NCI-H2171 (cell line): ENCODE measurements at places on chromosomes 13 and 19.

DNA sequence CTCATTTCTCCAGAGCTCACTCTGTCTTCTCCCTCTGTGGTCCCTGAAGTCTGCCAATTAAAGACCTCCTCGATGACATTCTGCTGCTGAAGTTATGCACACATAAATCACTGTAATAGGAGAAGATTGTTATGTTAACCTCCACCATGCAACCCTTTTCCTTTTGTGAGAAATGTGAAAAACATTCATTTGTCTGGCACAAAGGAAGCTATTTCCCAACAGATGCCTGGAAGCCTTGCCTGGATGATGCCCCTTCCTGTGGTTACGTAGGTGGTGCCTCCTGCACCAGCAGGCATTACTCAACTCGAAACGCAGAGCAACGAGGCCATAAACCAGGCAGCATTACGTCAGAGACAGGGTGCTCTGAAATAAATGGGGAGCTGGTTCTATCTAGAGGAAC lies 327.4 kb upstream of the ZNF507 start:
- DNase-seq, result no peak

DNA sequence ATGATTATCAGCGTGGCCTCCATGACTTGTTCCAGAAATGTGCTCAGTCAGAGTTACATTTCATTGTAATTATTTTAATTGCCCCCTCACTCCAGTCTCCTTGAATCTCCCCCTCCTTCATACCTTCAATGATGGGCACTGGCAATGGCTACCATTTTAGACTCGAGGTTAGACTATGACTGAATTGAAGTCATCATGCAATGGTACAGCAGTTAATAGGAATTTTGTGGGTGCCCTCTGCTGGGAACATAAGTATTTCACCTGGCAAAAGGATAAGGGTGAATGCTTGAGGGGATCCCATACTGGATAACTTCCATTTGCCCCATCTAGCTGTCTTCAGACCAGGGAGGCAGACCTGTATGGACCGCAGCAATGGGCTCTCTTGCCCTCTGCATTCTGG lies 32.2 kb upstream of the USP12 start:
- DNase-seq, result no peak

GRCh38 chr13:99255271-99255670 lies 2.9 kb downstream of the GPR18 start:
- DNase-seq, result no peak

DNA sequence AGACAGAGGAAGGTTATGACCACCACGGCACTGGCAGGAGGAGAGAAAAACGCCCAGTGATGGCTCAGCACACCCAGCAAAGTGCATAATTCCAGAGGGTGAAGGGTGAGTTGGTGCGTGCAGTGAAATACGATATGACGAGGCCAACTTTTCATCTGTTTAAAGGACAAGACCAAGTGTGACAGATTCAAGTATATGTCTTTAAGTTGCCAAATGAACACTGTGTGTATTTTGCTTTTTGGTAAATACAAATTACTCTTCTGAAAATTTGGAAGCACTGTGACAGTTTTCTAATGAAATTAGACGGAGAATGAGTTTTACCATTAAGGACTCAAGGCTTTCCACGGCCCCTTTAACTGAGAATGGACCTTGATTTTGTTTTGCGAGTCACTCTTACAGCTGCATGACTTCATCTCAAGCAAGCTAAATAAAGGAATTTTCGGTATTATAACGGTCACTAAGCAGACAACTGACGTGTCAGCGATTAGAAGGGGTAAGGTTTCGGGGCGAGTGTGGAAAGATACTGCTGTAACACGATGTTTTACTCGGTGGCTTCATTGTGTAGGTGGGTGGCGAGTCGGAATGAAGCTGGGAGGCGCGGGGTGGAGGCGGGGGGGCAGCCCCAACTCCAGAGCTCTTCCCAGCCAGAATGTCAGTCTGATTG lies 22.8 kb downstream of the COL4A2 start:
- no peak for DNase-seq

- DNase-seq, result no peak
Observed at GRCh38 chr13:43448605-43449336, 338.0 kb downstream of the ENOX1 start.

GRCh38 chr19:6073858-6074708 lies 36.2 kb downstream of the RFX2 start:
- DNase-seq, result no peak

GRCh38 chr13:41668130-41668757 lies 210.9 kb downstream of the RGCC start:
- DNase-seq, result peak; percentile 33

GRCh38 chr19:14511229-14511593 lies 7.0 kb downstream of the DNAJB1 start:
- no peak for DNase-seq

- no peak for DNase-seq
Observed at GRCh38 chr19:58047672-58048071, 11.4 kb upstream of the ZNF135 start.

DNA sequence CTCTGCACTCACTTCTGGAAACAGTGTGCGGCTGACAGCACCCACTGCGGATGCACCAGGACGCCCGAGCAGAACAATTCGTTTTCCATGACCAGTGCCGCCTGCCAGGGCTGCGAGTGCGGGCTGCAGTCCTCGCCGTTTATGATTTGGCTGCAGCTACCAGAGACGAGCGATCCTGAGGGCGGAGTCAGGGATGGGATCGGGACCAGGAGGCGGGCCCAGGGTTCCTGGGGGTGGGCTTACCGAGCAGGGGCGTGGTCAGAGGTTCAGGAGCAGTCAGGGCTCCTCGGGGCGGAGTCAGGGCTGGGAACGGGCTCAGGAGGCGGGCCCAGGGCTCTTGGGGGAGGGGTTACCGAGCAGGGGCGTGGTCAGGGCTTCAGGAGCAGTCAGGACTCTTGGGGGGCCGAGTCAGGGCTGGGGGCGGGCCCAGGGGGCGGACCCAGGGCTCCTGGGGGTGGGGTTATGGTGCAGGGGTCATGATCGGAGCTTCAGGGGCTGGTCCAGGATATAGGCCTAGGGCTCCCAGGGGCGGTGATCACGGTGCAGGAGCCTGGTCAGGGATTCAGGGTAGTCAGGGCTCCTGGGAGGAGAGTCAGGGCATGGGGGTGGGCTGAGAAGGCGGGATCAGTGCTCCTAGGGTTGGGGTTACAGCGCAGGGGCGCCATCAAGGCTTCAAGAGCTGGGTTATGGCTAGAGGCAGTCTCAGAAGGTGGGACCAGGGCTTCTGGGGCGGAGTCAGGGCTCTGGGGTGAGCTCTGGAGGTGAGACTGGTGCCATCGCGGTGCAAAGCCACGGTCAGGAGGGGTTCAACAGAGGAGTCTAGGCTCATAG lies 1.7 kb downstream of the KLK4 start:
- peak; percentile 11 for DNase-seq

- DNase-seq, result no peak
Observed at GRCh38 chr13:110471156-110471832, 90.2 kb downstream of the RAB20 start.

- no peak for DNase-seq
Observed at GRCh38 chr13:58666331-58666730, 1034.8 kb downstream of the PCDH17 start.

GRCh38 chr19:1082165-1082927 lies 12.8 kb downstream of the POLR2E start:
- DNase-seq, result peak; percentile 86

DNA sequence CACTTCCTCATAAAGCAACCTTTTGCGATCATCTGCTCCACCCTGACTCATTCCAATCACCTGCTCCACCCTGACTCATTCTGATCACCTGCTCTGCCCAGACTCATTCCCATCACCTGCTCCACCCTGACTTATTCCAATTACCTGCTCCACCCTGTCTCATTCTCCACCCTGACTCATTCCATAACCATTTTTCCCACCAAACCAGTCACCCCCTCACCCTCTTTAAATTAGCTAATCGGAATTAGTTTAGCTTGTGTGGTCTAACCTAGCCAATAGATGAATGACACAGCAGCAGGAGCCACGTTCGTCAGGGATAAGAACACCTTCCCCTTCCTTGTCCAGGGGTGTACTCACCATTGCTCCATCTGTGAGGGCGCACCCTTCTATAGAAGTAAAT lies 134.0 kb downstream of the COG6 start:
- DNase-seq, result no peak

DNA sequence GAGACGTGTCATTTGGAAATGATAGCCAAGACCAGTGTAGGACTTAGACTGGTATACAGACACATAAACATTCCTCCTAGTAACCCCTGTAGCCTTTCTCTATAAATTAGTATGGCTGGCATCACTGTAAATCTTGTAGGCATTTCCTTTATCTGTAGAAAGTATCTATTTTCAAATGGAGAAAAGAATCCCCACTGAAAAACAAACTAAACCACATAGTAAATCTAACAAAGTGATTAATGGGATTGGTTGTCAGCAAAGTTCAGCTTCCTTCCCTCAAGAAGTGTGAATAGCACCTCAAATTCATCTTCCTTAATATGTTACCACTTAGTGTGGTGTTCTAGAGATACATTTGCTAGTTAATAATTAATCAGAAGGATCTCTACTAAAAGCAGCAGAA lies 119.4 kb upstream of the NBEA start:
- DNase-seq, result no peak

DNA sequence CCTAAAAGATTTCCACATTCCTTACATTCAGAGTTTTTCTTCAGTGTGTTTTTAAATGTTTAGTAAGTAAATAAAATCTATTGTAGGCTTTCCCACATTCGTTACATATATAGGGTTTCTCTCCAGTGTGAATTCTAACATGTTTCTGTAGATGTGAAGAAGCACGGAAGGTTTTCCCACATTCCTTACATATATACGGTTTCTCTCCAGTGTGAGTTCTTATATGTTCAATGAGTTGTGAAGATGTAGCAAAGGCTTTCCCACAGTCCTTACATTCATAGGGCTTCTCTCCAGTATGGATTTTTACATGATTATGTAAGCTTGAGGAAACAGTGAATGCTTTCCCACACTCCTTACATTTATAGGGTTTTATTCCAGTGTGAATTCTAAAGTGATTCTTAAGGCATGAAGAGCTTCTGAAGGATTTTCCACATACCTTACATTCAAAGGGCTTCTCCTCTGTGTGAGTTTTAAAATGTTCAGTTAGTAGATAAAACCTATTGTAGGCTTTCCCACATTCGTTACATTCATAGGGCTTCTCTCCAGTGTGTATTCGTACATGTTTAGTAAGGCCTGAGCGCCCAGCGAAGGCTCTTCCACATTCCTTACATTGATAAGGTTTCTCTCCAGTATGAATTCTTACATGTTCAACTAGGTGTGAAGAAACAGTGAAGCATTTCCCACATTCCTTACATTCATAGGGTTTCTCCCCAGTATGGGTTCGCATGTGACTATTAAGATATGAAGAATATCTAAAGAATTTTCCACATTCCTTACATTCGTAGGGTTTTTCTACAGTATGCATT lies 18.2 kb downstream of the ZNF121 start:
- no peak for DNase-seq

DNA sequence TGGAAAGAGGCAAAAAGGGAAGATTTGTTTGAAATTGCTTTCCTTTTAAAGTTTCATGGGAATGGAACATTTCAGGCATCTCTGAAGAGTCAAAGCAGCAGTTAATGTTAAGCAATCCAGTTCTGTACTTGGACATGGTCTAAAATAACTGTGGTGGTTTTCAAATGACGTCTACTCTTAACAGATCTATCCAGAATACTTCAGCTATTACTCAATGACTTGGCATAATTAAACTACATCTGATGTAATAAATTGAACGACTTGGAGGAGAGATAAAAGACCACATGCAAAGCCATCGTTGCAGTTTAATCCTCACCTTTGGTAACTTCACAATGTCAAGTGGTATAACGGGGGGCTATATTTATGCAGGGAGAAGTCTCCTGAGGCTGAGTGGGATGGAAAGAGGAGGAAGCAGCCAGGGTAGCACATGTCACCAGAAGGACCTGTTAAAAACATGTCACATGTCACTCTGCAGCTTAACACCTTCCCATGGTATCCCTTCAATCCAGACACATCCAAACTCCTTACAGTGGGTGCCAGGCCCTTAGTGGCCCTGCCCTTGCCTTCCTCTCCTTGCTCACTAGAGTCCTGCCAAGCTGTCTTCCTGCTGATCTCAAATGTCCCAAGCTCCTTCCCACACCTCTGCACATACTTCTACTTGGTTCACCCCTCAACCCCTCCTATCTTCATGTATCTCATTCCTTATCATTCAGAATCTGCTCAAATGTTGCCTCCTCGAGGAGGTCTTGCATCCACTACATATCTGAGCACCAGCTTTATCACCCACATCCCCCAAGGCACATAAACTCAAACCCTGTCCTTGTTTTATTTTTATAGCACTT lies 327.8 kb downstream of the SUCLA2 start:
- no peak for DNase-seq

GRCh38 chr19:14566712-14567077 lies 5.2 kb downstream of the NDUFB7 start:
- no peak for DNase-seq

DNA sequence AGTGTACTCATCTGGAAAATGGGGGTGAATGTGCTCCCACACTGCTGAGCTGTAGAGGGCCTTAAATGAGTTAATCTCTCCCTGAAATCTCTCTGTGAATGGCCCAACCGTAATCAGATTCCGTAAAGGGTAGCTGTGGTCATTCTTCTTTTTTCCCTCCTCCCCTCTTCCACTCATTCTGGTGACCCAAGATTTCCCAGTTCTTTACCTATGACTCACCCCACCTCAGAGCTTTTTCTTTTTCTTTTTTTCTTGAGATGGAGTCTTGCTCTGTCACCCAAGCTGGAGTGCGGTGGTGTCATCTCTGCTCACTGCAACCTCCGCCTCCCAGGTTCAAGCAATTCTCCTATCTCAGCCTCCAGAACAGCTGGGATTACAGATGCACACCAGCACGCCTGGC lies 33.3 kb upstream of the MUC16 start:
- no peak for DNase-seq

- no peak for DNase-seq
Observed at GRCh38 chr19:48370955-48371354, 6.8 kb downstream of the SYNGR4 start.

GRCh38 chr13:38346764-38347163 lies 2.9 kb upstream of the UFM1 start:
- no peak for DNase-seq

- DNase-seq, result no peak
Observed at GRCh38 chr13:110466266-110466915, 95.1 kb downstream of the RAB20 start.

DNA sequence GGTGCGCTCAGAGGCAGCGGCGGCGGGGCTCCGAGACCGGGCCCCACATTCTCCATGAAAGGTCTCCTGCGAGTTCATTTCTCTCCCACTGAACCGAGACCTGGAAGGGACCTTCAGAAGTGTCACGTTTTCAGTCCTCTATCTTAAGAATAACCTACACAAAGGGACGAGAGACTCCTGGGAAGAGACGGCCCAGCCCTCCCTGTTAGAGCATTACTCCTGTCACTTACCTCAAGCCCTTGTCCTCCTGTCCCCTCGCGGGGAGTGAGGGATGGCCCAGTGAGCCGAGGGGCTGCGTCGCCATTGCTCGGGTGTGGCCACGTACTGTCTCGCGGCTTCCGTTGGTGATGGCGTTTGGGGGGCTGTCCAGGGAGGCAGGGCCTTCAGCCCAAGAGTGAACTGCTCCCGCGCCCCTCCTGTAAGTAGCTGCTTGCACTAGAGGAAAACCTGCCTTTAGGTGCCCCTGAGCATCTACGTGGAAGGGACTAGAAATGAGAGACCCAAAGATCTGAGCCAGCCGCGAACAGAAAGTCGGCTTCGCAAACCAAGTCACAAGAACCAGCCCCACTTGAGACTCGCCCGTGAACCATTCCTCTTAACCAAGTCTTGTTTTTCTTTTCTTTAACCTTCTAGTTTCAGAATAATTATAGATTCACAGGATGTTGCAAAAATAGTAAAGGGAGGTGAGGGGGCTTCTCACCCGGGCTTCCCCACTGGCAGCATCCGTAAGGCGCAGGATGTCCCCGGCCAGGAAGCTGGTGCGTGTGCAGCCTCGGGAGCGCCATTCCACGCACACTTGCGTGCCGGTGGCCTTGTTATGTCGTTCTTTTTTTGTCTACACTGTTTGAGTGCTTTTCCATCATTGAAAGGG lies 21.1 kb upstream of the NDUFS7 start:
- no peak for DNase-seq
